Suprapubic skin (tissue), 4 donors: ENCODE measurements at places on chromosomes 7 and 10.

GRCh38 chr10:114691442-114691941, 33.4 kb upstream of the ABLIM1 start:
- DNase-seq, result no peak
- no peak overlapping the region for H3K4me3 ChIP-seq
- peaks cover 20% of the 10 kb centered on the region for H3K4me1 ChIP-seq
- no peak overlapping the region for H3K27ac ChIP-seq

DNA sequence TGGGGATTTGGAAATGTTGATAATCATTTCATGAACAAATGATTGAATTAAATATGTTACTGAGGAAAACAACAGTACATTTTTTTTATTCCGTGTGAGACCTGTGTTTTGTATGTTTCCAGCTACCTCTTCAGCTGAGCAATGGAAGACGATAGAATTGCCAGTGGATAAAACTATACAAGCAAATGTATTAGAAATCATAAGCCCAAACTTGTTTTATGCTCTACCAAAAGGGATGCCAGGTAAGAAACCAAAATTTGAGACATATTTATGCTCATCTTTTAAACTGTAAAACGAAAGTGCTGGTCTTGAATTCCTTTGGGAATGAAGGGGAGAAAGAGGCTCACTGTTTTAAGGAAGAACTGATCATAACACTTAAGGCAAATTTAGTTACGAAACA, 17.8 kb upstream of the VWA2 start:
- no peak for DNase-seq
- H3K4me1 ChIP-seq, result no peaks in the 10 kb centered on the region
- H3K4me3 ChIP-seq, result no peak overlapping the region
- no peak overlapping the region for H3K27ac ChIP-seq
- H3K36me3 ChIP-seq, result no peaks in the 10 kb centered on the region

DNA sequence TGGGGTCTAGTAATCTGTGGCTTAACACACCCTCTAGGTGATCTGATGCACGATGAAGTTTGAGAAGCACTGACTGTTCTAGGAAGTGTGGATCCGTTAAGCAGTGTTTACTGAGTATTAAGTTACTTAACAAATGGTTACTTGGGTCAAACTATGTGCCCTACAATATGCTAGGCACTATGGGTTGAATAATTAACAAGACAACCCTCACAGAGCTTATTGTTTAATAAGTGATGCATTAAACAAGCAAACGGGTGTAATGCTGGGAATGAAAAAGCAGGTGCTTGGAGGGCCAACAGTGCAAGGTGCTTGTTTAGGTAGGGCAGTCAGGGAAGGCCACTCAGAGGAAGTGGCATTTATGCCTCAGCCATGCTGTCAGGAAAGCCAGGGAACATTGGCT, 378.0 kb upstream of the PODXL start:
- peaks cover 11% of the 10 kb centered on the region for H3K27me3 ChIP-seq
- H3K4me1 ChIP-seq, result peaks cover 6% of the 10 kb centered on the region
- H3K36me3 ChIP-seq, result no peaks in the 10 kb centered on the region
- DNase-seq, result no peak

- no peaks in the 10 kb centered on the region for H3K4me1 ChIP-seq
- no peaks in the 10 kb centered on the region for H3K36me3 ChIP-seq
- no peak for DNase-seq
- no peak overlapping the region for H3K27ac ChIP-seq
Measured at GRCh38 chr7:42991913-42992591, 59.9 kb downstream of the MRPL32 start.

- peaks cover 9% of the 10 kb centered on the region for H3K36me3 ChIP-seq
- H3K27me3 ChIP-seq, result no peaks in the 10 kb centered on the region
Measured at GRCh38 chr7:27897001-27897400, 157.0 kb downstream of the TAX1BP1 start.

DNA sequence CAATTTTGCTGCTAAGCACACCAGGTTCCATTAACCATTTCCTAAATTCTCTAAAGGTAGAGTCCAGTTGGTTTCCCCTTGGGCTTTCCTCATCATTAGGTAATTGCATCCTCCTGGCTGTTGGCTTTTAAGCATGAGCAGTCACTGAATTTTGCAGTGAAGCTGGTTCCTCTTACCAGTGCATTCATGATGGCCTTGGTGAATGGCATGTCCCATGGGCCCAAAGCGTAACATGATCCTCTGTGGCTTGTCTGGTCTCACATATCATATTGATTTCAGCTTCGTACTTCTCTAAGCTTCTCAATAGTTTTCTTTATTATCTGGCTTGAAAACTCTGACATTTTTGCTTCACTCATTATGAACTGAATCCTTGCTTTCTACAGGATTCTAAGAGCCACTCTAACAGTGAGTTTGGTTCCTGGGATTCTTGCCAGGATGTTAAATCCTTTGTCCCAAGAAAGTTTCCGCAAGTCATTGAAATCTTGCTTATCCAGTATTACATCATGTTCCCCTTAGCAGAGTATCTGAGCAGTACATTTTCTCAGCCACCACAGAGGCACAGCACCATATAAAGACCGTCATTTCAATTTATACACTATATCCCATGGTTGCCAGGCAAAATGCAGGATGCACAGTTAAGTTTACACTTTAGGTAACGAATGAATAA, 134.2 kb downstream of the PTN start:
- H3K27ac ChIP-seq, result no peak overlapping the region
- no peak overlapping the region for H3K4me3 ChIP-seq
- DNase-seq, result no peak
- H3K4me1 ChIP-seq, result no peaks in the 10 kb centered on the region
- no peaks in the 10 kb centered on the region for H3K27me3 ChIP-seq

DNA sequence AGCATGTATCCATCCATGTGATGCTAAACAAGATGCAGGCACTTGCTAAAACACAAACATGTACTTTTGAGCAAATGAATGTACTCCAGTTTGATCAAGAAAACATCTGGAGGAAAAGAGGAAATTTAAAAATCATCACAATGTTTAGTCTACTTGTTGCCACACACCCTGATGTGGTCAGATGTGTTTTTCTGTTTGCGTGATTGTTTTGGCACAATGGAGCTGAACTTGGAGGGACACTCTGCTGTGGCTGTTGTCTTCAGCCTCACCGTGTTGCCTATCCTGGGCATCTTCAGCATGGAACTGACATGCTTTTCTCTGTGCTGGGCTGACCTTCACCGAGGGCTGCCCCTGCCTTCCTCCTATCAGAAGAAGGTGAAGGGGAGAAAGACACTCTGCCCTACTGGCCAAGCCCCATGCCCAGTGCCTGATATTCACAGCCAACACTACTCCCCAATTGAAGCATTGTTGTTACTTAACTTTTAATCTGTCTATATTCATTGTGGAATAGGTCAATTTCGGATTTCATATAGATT, 268.3 kb upstream of the IGFBP3 start:
- no peak overlapping the region for H3K4me3 ChIP-seq
- H3K27me3 ChIP-seq, result no peaks in the 10 kb centered on the region
- H3K4me1 ChIP-seq, result no peaks in the 10 kb centered on the region
- no peaks in the 10 kb centered on the region for H3K36me3 ChIP-seq
- no peak for DNase-seq

- H3K4me3 ChIP-seq, result no peak overlapping the region
- no peak overlapping the region for H3K27ac ChIP-seq
- H3K27me3 ChIP-seq, result no peaks in the 10 kb centered on the region
Measured at GRCh38 chr10:108753326-108753725, 1170.0 kb downstream of the XPNPEP1 start.

- H3K27me3 ChIP-seq, result peaks cover 49% of the 10 kb centered on the region
- no peak overlapping the region for H3K27ac ChIP-seq
- DNase-seq, result no peak
- H3K4me3 ChIP-seq, result peak overlapping the region; percentile 64
- H3K36me3 ChIP-seq, result no peaks in the 10 kb centered on the region
- peaks cover 20% of the 10 kb centered on the region for H3K4me1 ChIP-seq
Measured at GRCh38 chr7:150801946-150802771, 1.6 kb downstream of the TMEM176A start.

- H3K4me1 ChIP-seq, result no peaks in the 10 kb centered on the region
- H3K27ac ChIP-seq, result no peak overlapping the region
- H3K27me3 ChIP-seq, result no peaks in the 10 kb centered on the region
- DNase-seq, result no peak
- H3K4me3 ChIP-seq, result no peak overlapping the region
Measured at GRCh38 chr7:129741743-129742213, 130.3 kb downstream of the NRF1 start.

- H3K36me3 ChIP-seq, result no peaks in the 10 kb centered on the region
- no peaks in the 10 kb centered on the region for H3K27me3 ChIP-seq
- DNase-seq, result no peak
- H3K4me3 ChIP-seq, result no peak overlapping the region
- no peak overlapping the region for H3K27ac ChIP-seq
- no peaks in the 10 kb centered on the region for H3K4me1 ChIP-seq
Measured at GRCh38 chr7:114598946-114599345, 184.3 kb downstream of the FOXP2 start.

DNA sequence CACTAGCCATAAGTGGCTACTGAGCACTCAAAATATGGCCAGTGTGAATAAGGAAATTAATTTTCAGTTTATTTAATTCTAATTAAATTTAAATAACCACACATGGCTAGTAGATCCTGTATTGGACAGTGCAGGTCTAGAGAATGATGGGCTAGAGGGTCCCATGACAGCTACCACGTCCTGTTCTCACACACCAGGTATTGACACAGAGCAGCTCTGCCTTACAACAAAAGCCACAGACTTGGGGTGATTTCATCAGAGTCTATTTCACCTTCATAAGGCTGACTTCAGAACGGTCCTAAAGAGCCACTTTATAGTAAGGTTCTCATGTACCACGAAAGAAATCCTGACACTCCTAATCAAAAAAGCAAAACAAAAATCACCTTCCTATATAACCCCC, 111.3 kb downstream of the UBE2H start:
- DNase-seq, result no peak
- peaks cover 30% of the 10 kb centered on the region for H3K4me1 ChIP-seq
- H3K36me3 ChIP-seq, result peaks cover 16% of the 10 kb centered on the region
- H3K4me3 ChIP-seq, result no peak overlapping the region
- H3K27ac ChIP-seq, result no peak overlapping the region

- DNase-seq, result peak; percentile 78
- peak overlapping the region; percentile 56 for H3K4me3 ChIP-seq
- H3K4me1 ChIP-seq, result peaks cover 40% of the 10 kb centered on the region
- no peaks in the 10 kb centered on the region for H3K36me3 ChIP-seq
- no peak overlapping the region for H3K27ac ChIP-seq
Measured at GRCh38 chr10:71217266-71218045, 5.1 kb downstream of the UNC5B start.
